Type B pancreatic cell (in vitro differentiated cells): ENCODE measurements at places on chromosomes 12 and 14. TPM values are rescaled to one million over a fixed set of nuclear protein-coding genes. Genes with fewer than 3 reads are reported as not detected.
A peak's percentile ranks its signal among the peaks of the same experiment; 100 is the strongest.

Gene NRXN3
- total RNA-seq = 19.1 and 19.8 TPM in 2 replicates

- no peak for DNase-seq
- H3K4me1 ChIP-seq = peaks cover 59% of the 10 kb centered on the region
- H3K36me3 ChIP-seq = peaks cover 17% of the 10 kb centered on the region
- no peak overlapping the region for H3K27ac ChIP-seq
- no peaks in the 10 kb centered on the region for H3K27me3 ChIP-seq
Observed at GRCh38 chr14:50820786-50821509, 10.0 kb downstream of the NIN start.

DNA sequence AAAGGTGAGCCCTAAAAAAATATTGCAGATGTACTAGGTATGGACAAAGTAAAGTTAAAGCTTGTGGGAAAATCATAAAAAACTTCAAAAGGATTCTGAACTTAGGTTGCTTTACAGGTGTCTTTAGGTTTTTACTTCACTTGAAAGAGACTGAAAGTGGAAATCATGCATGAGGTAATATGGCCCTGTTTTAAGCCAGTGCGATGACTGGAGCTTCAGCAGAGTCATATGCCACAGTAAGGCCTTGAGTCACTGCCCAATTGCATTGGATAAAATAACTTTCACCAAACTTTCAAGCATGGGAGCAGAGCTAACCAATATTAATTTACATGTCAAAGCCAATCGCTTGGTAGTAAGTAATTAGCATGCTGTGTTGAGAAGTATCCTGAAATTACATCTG lies 63.9 kb upstream of the TMEM260 start:
- H3K4me1 ChIP-seq = no peaks in the 10 kb centered on the region
- DNase-seq = no peak
- H3K27me3 ChIP-seq = peaks cover 15% of the 10 kb centered on the region
- H3K27ac ChIP-seq = no peak overlapping the region

DNA sequence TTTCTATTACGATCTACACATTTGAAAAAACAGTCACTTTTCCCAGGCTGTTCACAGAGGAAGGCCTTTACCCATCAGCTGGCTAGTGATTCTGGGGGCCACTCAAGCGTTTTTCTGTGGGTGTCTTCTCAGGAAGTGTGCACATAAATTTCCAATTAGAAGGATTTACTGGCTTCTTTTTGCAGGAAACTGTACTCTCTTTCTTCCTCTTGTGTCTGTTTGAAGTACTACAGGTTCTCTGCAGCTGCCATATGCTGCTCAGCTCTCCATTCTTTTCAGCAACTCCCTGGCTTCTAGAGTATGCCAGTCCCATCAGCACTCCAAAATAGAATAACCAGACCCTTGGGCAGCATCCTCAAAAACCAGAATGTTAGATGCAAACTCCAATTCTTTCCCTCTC lies 110.4 kb upstream of the NAV3 start:
- no peaks in the 10 kb centered on the region for H3K36me3 ChIP-seq
- no peak overlapping the region for H3K4me3 ChIP-seq
- H3K27ac ChIP-seq = no peak overlapping the region
- no peaks in the 10 kb centered on the region for H3K27me3 ChIP-seq

- H3K27me3 ChIP-seq = no peaks in the 10 kb centered on the region
- no peak overlapping the region for H3K27ac ChIP-seq
- H3K36me3 ChIP-seq = peaks cover 35% of the 10 kb centered on the region
Observed at GRCh38 chr12:30624009-30624408, 71.7 kb downstream of the IPO8 start.

DNA sequence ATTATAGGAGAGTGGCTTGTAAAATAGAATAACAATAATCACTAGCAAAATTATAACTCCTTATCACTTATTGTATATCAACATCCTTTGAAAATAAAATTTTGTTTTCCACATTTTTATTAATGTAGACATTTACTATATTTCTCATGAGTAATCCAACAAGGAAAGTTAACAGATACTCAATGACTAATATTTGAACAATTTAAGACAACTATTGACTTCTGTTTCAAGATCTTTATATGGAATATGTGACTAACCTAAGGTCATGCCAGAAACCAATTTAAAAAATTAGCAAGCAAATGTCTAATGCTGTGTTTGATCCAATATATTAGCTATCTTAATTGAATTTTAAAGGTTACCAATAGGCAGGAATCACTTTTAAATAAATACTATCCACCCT lies 638.5 kb upstream of the FLRT2 start:
- no peaks in the 10 kb centered on the region for H3K36me3 ChIP-seq
- no peaks in the 10 kb centered on the region for H3K4me1 ChIP-seq
- no peak overlapping the region for H3K4me3 ChIP-seq
- DNase-seq = no peak
- no peaks in the 10 kb centered on the region for H3K27me3 ChIP-seq

Gene BHLHE41
- total RNA-seq = 5.8 and 12.5 TPM in 2 replicates

DNA sequence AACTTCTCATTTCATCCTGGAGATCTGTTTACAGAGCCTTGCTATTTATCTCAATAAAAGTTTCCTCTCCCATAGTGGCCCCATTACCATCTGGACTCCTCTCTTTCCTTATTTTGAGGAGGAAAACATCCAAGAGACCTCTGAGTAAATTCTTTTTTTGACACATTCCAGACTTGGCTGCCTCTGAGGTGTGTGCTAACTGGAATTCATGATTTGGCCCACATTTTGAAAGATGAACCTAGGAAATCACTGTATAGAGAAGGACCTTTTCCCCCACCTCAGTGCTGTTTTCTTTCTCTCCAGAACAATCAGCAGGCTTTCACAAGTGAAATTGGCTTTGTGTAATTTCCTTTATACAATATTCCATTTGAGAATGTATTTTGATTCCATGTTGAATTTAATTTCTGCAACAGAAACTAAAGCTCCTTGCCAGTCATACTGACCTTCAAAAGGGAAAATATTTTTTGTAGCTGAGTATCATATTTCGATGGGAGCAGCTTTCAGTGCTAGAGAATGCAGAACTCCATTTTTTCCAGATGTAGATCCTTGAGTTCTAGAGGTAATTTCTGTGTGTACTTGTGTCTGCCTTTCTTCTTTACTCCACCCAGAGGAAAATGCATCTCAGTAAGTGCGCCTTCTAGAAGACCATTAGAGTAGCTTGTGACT lies 244.9 kb upstream of the RGS6 start:
- H3K4me3 ChIP-seq = no peak overlapping the region
- peak overlapping the region; percentile 38 for H3K27ac ChIP-seq
- no peak for DNase-seq
- peaks cover 28% of the 10 kb centered on the region for H3K36me3 ChIP-seq
- H3K4me1 ChIP-seq = peaks cover 38% of the 10 kb centered on the region

DNA sequence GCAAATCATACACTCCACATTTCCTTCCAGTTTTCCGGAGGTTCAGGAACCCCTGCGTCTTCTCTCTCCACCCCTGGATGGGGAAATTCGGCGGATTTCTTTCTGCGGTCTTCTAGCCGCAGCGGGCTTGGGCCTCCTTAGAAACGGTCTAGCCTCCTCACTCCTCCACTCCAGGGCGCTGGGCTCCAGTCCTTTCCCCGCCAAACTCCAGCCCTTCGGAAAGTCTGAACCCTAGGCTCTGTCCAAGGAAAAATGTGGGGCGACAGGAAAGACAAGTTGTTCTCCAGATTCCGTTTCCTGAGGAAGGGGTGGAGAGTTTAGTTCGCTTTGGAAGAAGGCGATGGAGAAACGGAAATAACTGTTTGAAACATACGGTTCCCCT lies 1.4 kb upstream of the HOXC10 start:
- H3K27me3 ChIP-seq = peaks cover 98% of the 10 kb centered on the region
- peak overlapping the region; percentile 29 for H3K27ac ChIP-seq
- peaks cover 6% of the 10 kb centered on the region for H3K4me1 ChIP-seq
- no peaks in the 10 kb centered on the region for H3K36me3 ChIP-seq

Gene LRRC43
- 2.9 and 3.0 TPM in 2 replicates for total RNA-seq

- no peaks in the 10 kb centered on the region for H3K27me3 ChIP-seq
- H3K27ac ChIP-seq = no peak overlapping the region
- no peaks in the 10 kb centered on the region for H3K36me3 ChIP-seq
- peaks cover 8% of the 10 kb centered on the region for H3K4me1 ChIP-seq
- DNase-seq = no peak
Observed at GRCh38 chr12:75478116-75478794, 2.3 kb upstream of the GLIPR1 start.

- no peak overlapping the region for H3K4me3 ChIP-seq
- H3K4me1 ChIP-seq = no peaks in the 10 kb centered on the region
- H3K36me3 ChIP-seq = no peaks in the 10 kb centered on the region
- no peak overlapping the region for H3K27ac ChIP-seq
Observed at GRCh38 chr12:129466499-129466898, 437.3 kb downstream of the TMEM132D start.

- no peak overlapping the region for H3K4me3 ChIP-seq
- no peak for DNase-seq
- no peaks in the 10 kb centered on the region for H3K36me3 ChIP-seq
- no peak overlapping the region for H3K27ac ChIP-seq
- H3K27me3 ChIP-seq = peaks cover 29% of the 10 kb centered on the region
- no peaks in the 10 kb centered on the region for H3K4me1 ChIP-seq
Observed at GRCh38 chr12:5884866-5885265, 60.2 kb downstream of the ANO2 start.

Gene DEGS2
- total RNA-seq = 5.2 and 7.6 TPM in 2 replicates

DNA sequence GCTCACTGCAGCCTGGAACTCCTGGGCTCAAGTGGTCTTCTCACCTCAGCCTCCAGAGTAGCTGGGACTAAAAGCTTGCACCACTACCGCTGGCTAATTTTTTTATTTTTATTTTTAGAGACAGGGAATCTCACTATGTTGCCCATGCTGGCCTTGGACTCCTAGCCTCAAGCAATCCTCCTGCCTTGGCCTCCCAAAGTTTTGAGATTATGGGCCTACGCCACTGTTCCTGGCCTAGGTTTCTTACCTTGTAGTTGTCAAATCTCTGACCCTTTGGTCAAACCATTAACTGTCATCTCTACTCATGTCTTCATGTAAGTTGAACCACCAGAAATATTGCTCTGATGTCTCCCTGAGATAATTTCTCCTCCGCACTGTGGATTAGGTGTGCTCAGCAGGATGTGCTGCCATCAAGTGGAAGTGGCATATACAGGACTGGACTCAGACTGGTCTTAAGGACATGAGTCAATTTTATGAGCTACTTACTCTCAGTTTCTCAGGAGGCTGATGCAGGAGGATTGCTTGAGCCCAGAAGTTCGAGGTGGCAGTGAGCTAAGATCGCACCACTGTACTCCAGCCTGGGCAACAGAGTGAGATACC lies 28.5 kb downstream of the ACTR6 start:
- H3K27me3 ChIP-seq = no peaks in the 10 kb centered on the region
- H3K36me3 ChIP-seq = peaks cover 12% of the 10 kb centered on the region
- peaks cover 7% of the 10 kb centered on the region for H3K4me1 ChIP-seq
- peak overlapping the region; percentile 93 for H3K27ac ChIP-seq
- peak overlapping the region; percentile 8 for H3K4me3 ChIP-seq

DNA sequence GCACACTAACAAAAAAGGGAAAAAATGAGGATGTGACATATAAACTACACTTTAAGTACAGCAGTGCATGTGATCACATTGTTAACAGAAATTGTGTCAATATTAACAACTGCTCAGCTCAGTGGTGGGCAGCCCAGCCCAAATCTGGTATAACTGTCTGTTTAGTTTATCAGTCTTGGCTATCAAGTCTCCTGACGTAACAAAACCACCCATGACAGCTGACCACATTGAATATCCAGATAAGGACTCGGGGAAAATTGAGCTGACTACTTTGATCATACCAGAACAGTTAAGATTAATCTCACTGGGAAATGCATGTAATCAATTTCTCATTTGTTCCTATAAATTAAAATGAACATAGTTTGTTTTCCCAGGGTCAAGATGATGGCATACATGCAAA lies 396.6 kb downstream of the SNAPC1 start:
- H3K27me3 ChIP-seq = peaks cover 28% of the 10 kb centered on the region
- no peaks in the 10 kb centered on the region for H3K36me3 ChIP-seq
- no peak overlapping the region for H3K4me3 ChIP-seq
- no peaks in the 10 kb centered on the region for H3K4me1 ChIP-seq
- H3K27ac ChIP-seq = no peak overlapping the region
- no peak for DNase-seq

DNA sequence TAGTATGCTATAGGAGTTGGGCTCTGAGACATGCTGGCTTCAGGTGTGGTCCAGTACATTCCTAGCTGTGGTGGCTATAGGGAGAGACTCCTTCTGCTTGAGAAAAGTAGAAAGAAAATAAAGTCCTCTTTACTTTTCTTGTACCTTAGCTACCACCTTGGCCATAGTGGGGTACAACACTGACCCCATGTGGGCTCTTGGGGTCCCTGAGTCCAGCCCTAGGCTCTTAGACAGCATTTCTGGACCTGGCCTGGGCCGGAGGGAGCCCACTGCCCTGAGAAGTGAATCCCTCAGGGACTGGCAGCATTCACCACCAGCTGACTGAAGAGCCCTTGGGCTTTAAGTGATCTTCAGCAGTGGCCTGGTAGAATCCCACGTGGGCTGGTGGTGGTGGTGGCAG lies 143.1 kb downstream of the SYT10 start:
- H3K27ac ChIP-seq = no peak overlapping the region
- no peaks in the 10 kb centered on the region for H3K4me1 ChIP-seq
- no peaks in the 10 kb centered on the region for H3K36me3 ChIP-seq
- no peak overlapping the region for H3K4me3 ChIP-seq
- no peaks in the 10 kb centered on the region for H3K27me3 ChIP-seq

Gene FAIM2
- 0.14 and 1.7 TPM in 2 replicates for total RNA-seq
